ENCODE measurements at places on chromosomes 6 and 20.

DNA sequence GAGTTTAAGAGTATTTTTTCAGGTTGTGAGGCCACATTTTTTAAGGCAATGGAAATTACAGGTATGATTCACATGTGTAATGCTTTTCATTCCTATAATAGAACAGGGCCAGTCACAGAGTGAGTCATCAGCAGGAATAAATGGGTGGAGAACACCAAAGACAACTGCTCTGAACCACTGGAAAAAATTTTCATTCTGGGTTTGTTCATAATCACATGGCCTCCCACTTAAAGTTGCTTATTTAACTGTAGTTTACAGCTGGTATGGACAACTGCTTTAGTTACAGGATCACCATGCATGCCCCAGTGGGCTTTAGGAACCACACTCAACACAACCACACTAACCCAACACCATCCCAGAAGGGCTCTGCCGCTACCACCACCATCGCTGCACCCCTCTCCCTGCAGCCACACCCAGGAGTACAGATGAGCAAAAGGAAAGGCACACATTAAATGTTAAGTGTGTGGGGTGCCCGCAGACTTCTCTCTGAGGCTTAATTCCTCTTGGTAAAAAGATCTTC, 107.0 kb upstream of the DST start:
- ATAC-seq = peak; percentile 43

GRCh38 chr20:20594171-20594530, 118.3 kb downstream of the RALGAPA2 start:
- no peak for ATAC-seq

GRCh38 chr6:34795836-34796425, 4.0 kb downstream of the BLTP3A start:
- ATAC-seq = no peak

DNA sequence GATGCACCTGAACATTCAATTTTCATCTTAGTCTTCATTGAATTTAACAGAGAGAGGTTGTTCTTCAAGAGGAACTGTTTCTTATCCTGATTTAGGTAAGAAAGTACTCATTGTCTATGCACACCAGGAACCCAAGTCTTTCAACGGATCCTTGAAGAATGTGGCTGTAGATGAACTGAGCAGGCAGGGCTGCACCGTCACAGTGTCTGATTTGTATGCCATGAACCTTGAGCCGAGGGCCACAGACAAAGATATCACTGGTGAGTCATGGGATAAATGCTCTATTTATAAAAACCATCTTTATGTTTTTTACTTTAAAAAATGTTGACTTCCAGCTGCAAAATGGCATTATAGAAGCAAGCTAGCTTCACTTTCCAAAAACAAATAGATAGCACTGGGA, 10.2 kb downstream of the NQO2 start:
- no peak for ATAC-seq

DNA sequence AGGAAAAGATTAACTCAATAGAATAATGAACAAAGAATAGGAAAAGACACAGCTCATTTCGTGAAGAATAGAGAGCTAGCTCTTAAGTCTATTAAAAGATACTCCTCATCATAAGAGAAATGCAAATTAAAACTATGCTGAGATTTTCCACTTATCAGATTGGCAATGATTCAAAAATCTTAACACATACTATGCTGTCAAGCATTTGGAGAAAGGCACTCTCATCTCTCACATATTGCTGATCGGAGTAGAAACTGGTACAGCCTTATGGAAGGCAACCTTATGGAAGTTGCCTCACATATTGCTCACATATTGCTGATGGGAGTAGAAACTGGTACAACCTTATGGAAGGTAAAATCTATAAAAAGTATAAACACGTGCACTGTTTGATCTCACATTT, 21.4 kb upstream of the PLAGL1 start:
- no peak for ATAC-seq

DNA sequence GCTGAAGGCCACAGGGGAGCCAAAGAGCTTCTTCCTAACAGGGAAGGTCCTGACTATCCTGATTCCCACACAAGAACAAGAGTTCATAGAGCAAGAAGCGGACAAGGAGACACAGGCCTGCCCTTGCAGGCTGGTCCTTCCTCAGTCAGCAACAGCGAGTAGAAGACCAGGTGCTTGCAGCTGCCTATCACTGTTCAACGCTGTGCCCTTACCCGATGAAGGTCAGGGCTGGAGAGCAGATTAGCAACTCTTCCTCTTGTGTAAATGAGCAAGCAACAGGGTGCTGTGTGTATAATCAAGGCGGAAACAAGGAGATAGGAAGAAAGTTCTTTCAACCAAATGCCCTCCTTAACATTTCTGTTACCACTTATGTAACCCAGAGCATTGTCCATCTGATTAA, 115.3 kb upstream of the SPACA1 start:
- ATAC-seq = no peak

- ATAC-seq = peak; percentile 52
Observed at GRCh38 chr20:45405571-45406259, 2.4 kb upstream of the DBNDD2 start.

GRCh38 chr20:10042086-10042485, 7.3 kb downstream of the ANKEF1 start:
- no peak for ATAC-seq

DNA sequence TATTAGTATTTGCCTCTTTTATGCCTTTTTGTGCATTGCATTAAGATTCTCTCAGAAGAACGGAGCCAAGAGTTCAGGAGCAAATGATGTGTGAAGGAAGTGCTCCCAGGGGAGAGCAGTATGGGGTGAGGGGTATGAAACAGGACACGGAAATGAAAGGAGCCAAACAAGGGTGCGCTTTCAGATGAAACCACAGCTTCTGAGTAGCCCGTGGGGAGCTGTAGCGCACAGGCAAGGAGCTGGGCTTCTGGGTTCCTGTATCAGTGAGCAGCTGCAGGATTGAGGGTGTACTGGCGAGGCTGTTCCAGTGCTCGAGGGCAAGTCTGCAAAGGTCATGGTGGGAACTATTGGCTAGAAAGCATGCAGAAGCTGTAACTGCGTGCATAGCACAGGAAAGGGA, 25.4 kb downstream of the ANKEF1 start:
- ATAC-seq = no peak

- no peak for ATAC-seq
Observed at GRCh38 chr20:58398254-58398653, 9.2 kb downstream of the VAPB start.

GRCh38 chr6:39102071-39102820, 12.7 kb downstream of the SAYSD1 start:
- peak; percentile 48 for ATAC-seq

DNA sequence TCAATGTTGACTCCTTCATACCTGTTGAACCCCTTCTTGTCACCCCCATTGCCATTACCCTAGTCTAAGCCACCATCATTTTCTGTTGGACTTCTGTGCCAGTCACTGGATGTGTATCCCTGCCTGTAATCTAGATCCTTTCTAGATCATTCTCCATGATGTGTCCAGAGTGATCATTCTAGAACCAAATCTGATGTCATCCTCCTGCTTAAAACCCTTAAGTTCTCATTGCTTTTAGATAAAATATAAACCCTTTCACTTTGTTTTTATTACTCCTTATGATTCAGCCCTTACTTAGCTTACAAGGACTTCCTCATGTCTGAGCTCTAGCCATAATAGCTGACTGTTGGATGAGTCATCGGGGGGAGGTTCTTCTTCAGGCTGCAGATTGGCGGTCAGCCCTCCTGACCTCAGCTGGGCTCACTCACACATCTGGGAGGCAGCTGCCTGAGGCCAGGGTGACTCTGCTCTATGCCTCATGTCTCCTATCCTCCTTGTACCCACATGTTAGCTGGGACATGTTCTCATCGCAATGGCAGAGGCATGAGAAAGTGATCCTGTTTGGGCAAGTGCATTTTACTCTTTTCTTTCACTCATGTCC, 287.6 kb downstream of the ESR1 start:
- ATAC-seq = peak; percentile 90

GRCh38 chr20:22905658-22906057, 129.5 kb upstream of the SSTR4 start:
- ATAC-seq = peak; percentile 61

GRCh38 chr6:6458172-6458571, 130.3 kb upstream of the LY86 start:
- no peak for ATAC-seq

DNA sequence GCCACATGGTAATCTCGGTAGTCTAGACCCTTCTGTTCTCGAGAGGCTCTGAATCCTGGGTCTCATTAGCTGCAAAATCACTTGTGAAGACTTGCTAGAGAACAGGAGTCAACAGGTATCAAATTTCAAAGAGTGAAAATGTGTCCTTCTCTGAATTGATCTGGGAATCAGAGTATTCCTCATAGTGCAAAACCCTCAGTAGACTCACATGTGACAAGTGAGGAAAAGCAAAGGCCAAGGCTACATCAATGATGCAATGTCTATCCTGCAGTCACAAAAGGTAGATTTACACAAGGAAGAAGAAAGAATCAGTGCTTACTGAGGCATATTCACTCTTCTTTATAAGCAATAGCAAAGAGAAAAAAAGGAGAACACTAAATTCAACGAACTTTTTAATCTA, 1220.0 kb upstream of the GJE1 start:
- no peak for ATAC-seq

GRCh38 chr6:165660857-165661663, 2.0 kb downstream of the PDE10A start:
- no peak for ATAC-seq

DNA sequence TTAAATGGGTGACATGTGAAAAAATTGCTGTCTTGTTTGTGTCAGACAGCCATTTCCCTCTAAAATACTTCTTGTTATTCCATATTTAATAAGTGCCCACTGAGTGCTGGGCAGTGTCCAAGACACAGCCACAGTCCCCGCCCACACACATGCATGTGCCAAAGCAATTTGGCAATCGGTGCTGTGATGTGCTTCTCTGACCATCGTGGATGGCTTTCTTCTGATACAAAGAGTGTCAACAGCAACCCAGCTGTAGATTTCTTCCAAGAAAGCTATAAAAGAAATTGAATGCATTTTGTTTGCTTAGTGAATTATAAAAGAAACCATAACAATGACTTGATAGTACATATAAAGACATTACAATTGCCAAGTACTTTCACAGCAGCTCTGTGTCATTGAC, 140.5 kb upstream of the ATXN1 start:
- ATAC-seq = peak; percentile 51

DNA sequence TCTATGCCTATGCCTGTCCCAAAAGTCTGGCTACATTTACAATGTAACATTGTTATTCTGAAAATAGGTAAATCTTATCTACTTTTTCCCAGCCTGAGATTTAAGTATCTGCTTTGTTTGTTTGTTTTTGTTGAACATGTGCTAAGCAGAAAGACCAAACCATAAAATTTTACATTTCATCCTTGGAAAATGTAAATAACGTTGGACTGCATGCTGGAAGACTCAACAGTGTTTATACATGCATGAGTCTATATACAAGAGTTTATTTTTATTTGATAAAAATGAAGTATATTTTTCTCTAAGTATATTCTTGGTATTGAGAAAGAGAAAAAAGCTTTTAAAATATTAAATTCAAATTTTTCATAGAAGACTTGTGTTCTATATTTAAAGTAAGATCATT, 12.1 kb upstream of the PDE10A start:
- ATAC-seq = no peak

- no peak for ATAC-seq
Observed at GRCh38 chr6:40723967-40724366, 136.8 kb upstream of the LRFN2 start.

- ATAC-seq = no peak
Observed at GRCh38 chr6:170446841-170447560, 106.1 kb downstream of the PSMB1 start.

GRCh38 chr6:111480988-111481822, 1.8 kb downstream of the REV3L start:
- ATAC-seq = no peak

DNA sequence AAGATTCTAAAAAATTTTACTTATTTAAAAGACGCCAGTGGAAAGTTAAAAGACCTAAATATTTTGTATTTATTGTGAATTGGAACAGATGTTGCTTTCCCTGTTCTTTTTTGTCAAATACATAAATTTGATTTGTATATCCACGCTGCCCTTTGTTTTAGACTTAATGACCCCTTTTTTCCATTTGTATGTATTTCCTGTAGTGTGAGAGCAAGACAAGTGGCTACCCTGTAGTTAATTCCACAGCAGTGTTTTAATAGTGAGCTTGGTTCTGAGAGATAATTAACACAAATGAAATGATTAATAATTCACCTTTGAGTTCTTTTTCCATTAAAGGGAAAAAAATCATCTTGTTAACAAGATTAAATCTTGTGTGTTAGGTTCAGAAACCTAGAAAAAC, 16.6 kb downstream of the SH3BGRL2 start:
- no peak for ATAC-seq

DNA sequence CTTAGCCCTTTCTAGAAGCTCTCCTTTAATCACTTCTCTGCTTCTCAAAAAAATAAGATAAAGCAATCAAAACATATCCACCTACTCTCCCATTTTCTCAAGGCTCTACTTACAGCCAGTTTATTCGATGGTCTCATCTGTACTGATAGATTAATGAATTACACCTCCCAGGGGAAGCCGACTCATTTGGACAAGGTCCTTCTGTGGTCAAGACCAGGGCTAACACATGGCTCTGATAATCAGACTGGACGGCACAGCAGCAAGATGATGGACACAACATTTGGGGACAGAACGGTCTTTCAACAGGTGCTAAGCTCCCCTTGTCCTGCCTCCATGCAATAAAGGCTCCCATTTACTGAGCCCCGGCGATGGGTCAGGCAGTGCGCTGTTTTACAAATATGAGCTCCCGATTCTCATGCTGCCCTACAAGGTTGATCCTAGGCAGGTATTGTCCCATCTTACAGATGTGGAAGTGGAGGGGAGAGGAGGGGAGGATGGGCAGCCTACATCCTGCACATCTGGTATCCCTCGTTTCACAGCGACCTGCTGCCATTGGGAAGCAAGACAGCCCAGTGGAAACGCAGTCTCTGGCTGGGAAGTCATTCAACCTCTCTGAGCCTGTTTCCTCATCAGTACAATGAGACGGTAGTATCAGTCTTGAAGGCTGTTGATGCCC, 15.7 kb downstream of the CPNE5 start:
- ATAC-seq = no peak

DNA sequence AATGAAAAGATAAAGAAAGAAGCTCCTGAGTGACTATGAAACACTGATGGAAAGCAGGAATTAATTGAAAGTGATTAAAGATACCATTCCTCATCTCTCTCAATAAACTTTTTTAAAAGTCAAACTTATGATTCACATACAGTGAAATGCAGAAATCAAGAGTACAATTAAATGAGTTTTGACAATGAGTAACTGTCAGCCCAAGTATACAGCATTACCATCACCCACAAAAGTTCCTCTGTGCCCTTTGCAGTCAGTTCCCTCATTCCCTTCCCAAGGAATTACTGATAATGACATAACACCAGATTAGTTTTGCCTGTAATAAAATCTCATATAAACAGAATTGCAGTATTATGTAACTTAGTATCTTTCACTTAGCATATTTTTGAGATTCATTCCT, 44.5 kb downstream of the ATG5 start:
- no peak for ATAC-seq

DNA sequence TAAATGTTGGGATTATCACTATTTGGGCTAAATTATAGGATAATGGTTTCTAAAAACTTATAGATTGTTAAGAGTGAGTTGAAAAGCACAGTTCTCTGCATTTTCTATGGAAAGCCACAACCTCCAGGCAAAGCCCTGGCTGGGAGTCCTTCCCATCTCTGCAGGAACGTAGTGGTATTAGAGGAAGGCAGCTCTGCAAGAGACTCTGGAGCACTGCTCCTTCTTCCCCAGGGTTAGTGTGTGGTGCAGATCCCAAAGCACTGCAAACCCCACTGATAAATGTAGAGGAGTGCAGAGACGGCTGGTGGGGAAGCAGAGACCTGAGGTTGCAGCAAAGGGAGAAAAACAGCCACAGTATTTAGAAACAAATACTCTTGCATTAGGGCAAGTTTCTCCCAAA, 225.3 kb downstream of the TINAG start:
- ATAC-seq = no peak
